ENCODE measurements at places on chromosomes 16 and 17.

DNA sequence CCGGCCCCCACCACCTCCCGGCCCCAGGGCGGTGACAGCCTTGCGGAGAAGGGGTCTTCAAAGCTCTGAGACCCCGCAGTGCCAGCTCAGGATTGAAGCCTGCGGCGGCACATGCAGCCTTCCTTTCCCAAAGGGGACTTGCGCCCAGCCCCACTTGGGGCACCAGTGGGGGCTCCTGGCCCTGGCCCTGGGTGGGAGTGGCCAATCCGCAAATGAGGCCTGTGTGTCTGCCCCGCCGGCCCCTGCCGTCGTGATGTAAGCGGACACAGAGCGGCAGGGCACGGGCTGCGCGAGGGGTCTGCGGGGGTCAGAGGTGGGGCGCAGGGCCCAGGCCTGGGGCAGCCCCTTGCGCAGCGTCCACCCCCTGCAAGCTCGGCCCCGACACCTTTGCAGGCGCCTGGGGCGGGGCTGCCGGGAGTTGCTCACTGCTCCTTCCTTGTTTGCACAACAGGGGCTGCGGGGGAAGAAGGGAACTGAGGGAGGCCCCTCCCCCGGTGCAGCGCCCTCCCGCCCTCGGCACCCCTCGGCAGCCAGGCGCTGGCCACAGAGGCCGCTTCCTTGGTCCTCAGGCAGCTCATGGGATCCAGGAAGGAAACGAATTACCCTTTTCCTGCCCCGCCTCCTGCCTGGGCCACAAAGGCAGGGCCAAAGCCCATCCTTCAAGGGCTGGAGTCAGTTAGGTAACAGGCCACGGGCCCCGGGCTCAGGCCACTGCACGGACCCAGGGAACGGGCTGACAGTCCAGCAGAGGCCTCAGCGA, 2.9 kb downstream of the SLC16A3 start:
- peak; percentile 44 for DNase-seq

DNA sequence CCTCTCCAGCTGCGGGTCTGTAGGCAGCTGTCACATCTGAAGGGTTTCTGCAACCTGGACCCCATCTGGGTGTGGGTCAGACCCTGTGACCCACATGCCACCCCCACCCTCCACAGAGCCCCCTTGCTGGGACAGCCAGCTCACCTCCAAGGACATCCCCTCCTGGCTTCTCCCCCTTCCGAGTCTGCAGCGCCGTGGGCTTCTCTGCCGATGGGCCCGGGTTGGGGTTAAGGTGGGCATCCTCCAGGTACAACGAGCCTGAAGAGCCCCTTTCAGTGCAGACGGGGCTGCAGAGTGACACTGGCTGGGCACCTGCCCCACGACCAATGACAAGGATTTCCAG, 28.9 kb downstream of the OR1D5 start:
- DNase-seq, result no peak

GRCh38 chr16:80369138-80369958, 171.4 kb upstream of the DYNLRB2 start:
- DNase-seq, result peak; percentile 7

DNA sequence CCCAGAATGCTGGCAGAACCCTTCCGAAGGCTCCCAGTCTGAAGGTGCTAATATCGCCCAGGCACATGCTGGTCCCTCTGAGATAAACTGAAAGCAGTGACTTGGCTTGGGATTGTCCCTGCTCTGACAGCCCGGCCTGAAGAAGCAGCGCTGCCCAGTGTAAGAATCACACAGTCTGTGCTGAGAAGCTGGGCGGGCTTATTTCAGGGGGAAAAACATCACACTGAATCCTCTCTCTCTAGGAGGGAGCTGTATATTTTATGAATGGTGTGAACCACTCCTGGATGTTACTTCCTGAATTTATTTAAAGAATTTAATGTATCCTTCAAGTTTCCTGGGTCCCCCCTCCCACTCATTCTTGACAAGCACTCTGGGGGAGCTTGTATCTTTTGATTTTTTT, 36.3 kb downstream of the GAS7 start:
- DNase-seq, result no peak

GRCh38 chr17:35101725-35102124, 17.9 kb downstream of the RAD51D start:
- DNase-seq, result no peak

DNA sequence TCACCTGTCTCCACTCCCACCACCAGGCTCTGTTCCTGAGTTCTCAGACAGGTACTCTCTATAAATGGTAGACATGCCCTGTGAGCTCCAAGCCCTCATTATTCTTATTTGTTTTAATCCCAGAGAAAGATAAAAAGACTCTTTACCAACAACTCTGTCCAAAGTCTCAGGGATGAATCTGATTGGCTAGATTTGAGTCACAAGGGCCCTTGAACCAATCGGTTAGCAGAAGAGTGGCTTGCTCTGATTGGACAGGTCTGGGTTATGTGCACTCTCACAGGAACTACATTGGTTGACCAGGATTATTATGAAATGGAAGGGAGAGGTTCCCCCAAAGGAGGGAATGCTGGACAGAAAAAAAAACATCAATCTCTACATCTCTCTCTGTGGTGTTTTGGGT, 7.5 kb downstream of the COTL1 start:
- no peak for DNase-seq

DNA sequence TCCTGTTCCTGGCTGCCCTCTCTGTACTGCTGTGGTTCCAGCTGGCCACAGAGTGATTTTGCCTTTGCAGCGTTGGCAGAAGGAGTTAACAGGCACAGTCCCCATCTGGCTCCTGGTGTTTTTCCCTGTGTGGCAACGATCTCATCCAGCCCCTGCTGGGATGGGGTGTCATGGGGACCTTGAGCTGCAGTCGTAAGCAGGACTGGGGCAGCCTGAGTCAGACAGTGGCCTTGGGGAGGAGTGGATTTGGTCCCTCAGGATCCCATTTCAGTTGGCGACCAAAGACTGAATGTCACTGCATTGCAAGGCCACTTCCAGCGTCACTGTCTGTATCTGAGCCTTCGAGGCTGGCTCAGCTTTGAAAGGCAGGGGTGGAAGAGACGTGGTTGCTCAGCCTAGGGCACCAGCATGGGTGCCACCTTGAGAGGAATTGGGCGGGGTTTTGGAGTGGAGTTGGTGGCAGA, 11.9 kb downstream of the TMEM94 start:
- DNase-seq, result no peak

- no peak for DNase-seq
Observed at GRCh38 chr17:72989074-72989610, 103.3 kb downstream of the SLC39A11 start.

- no peak for DNase-seq
Observed at GRCh38 chr17:55448681-55449080, 27.0 kb upstream of the MMD start.

- DNase-seq, result no peak
Observed at GRCh38 chr17:80835816-80836657, 155.6 kb upstream of the CHMP6 start.

DNA sequence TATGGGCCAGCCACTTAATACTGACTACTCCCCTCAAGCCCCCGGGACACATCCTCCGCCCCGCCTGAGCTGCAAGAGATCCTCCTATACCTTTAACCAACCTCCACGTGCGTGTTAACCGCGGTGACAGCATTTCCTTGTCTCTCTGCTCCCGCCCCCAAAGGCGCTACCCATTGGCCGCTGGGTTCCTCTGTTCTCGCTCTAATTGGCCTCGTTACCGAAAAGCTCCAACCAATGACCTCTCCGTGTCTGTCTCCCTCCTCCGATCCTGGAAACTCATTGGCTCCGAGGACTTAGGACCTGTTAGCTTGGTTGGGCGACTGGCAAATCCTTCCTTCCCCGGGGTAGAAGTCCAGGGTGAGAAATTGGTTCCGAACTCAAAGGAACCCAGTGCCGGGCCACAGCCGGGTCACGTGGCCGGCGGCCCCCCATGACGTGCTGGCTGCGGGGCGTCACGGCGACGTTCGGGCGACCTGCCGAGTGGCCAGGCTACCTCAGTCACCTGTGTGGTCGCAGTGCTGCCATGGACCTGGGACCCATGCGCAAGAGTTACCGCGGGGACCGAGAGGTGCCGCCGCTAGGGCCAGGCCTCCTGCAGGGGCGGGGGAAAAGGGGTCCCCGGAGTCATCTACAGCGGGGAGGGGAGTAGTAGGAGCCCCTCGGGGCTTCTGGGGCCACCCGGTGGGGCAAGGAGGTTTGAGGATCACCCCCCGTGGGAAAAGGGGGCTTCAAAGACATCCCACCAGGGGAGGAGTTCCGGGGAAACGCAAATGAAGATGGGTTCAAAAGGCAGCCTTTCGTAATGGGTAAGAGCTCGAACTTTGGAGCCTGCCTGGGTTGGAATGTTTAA, at the start of gene PNPO:
Gene PNPO (plus strand): TSS at position 326 of the 850 bp plus-strand sequence. CDS start 105 bp downstream, at position 431.
- peak; percentile 97 for DNase-seq

DNA sequence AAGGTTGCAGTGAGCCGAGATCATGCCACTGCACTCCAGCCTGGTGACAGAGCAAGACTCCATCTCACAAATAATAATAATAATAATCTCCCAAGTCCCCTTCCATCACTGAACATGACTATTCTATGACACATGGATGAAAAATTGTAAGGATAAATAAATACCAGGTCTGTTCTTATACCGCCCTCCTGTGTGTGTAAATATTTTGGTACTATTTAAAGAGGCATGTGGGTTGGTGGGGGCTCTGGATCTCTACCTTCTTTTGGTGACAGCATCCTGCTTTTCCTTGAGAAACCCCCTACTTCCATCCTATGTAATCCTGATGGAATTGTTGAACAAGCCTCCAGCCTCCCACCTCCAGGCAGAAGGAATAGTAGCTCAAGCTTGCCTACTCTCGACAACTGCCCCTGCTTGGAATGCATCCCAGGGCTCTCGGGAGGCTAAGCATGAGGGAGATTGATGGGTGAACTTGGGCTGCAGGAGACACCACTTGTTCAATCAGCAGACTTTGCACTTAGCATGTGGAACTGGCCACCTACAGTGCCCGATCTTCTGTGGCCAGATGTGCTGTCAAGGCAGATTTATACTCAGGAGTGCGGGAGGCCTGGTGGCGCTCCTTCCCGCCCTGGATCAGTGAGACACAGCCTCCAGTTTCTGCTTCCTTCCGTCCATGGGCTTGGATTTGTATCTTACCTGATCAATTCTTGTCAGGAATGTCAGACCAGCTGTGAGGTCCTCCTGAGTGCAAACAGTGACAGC, 287.4 kb downstream of the SLC39A11 start:
- no peak for DNase-seq

- peak; percentile 48 for DNase-seq
Observed at GRCh38 chr16:69796285-69797118, 34.4 kb downstream of the WWP2 start.

GRCh38 chr16:30481381-30481780, 8.8 kb downstream of the ITGAL start:
- no peak for DNase-seq

- peak; percentile 30 for DNase-seq
Observed at GRCh38 chr17:65559804-65560627, 1.4 kb downstream of the AXIN2 start.

GRCh38 chr16:84176192-84177053, 10.4 kb downstream of the TAF1C start:
- no peak for DNase-seq

DNA sequence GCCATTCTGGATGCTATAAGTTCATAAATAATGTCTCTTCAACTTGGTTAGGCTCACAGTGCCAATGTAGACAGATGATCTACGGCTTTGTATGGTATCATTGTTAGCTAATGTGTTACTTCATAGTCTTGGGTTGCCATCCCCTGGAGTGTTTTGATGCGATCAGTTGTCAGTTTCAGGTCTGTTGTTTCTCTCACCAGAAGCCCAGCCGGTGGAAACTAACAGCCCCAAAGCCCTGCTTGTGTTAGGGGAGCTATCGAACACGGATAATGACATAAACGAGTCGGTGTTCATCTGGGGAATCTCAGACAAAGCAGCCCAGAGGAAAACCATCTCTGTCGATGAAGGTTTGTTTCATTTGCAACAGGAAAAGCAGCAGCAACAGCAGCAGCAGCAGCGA, 107.4 kb upstream of the ANKFN1 start:
- no peak for DNase-seq

GRCh38 chr16:7615565-7615964, 282.9 kb downstream of the RBFOX1 start:
- DNase-seq, result no peak

DNA sequence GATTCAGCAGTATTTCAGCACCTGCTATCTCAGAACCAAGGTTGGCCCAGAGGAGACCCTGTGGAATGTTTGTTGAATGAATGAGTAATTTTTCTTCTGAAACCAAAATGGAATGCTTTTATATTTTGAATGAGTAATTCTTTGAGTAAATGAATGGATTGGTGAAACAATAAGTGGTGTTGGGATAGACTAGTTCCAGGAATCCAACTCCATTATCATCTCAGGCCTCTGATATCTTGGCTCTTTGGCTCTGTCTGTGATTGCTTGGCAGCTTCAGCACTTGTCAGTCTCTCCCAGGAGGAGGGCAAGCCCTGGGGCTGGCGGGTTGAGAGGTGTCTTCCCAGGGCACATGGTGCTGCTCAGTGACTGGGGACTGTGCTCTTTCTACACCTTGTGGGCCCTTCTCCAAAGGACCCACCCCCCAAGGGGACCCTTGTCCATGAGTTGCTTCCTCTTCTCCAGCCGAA, 284.4 kb upstream of the FOXF1 start:
- DNase-seq, result no peak

- peak; percentile 44 for DNase-seq
Observed at GRCh38 chr16:79628501-79628975, 28.0 kb upstream of the MAF start.

DNA sequence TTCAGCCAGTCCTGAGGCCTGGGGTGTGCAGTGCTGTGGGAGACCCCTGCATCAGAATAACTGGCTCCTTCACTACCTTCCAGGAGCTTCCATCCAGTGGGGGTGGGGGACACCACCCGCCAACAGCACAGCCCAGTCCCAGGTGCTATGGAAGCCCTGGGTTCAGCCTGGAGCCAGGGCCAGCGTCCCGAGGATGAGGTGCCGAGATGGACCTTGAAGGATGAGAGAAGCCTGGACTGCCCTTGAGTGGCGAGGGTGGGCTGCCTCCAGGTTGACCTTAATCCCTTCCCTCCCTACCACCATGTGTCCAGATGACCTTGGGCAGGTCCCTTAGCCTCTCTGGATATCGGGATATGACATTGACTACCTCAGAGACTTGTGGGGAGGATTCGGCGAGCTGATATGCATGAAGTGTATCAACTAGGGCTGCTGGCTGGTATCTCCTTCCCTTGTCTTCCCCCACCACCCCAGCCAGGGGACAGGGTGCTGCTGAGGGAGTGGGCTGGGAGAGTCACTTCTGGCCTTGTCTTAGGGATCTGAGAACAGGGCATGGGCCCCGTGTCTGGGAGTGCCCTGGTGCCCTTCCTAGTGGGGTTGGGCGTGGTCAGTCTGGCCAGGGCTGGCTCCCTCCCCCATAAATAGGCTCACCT, 14.2 kb upstream of the LASP1NB start:
- DNase-seq, result no peak
